ENCODE measurements at places on chromosomes 11 and 22.

- peak; percentile 69 for DNase-seq
These were observed 17.3 kb downstream of the APOL2 start for GRCh38 chr22:36221799-36222751.

DNA sequence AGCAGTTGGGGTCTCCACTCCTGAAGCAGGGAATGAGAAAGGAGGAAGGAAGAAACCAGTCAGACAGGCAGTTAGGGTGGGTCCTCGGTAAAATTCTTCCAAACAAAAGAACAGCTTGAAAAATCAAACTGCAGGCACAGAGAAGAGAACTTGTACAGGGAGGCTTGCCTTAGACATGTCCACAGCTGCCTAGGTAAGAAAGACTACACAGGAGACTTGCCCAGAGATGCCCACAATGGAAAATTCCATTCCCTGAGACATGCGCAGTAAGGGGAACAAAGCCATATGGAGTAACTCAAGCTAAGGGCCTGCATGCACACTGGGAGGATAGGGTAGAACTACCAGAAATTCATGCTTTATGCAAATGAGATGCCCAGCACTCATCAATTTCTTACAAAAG lies 9.8 kb downstream of the KCNJ11 start:
- no peak for DNase-seq

- DNase-seq: no peak
These were observed 38.7 kb downstream of the TPBGL start for GRCh38 chr11:75279273-75279672.

GRCh38 chr22:39349506-39349966 lies 255 bp upstream of the SYNGR1 start:
- DNase-seq: peak; percentile 97

- DNase-seq: no peak
These were observed 20.2 kb downstream of the AMOTL1 start for GRCh38 chr11:94788396-94788795.

GRCh38 chr22:23970816-23971486 lies 3.3 kb downstream of the DDT start:
- DNase-seq: peak; percentile 4

GRCh38 chr11:61472868-61473267 lies 35.7 kb upstream of the LRRC10B start:
- DNase-seq: no peak

- no peak for DNase-seq
These were observed 7.0 kb upstream of the GLYATL1B start for GRCh38 chr11:59079086-59079485.

DNA sequence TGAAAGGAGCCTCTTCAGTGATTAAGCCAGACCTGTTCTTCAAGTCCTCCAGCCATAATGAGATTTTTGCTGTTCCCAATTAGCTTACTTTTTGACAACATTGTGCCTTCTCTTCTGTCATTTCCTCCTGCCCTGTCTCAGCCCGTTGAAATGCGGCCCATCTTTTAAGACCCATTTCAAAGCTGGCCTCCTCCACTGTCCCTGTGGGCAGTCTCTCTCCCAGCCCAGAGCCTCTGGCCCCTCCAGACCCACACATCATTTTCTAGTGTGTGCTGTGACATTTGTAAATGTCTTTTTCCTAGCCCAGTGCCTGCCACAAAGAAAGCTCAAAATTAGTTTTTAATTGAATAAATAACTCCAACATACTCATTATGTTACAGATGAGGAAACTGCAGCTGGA lies 70.9 kb downstream of the BUD13 start:
- DNase-seq: no peak

GRCh38 chr11:102546923-102547471 lies 16.4 kb upstream of the MMP7 start:
- no peak for DNase-seq

DNA sequence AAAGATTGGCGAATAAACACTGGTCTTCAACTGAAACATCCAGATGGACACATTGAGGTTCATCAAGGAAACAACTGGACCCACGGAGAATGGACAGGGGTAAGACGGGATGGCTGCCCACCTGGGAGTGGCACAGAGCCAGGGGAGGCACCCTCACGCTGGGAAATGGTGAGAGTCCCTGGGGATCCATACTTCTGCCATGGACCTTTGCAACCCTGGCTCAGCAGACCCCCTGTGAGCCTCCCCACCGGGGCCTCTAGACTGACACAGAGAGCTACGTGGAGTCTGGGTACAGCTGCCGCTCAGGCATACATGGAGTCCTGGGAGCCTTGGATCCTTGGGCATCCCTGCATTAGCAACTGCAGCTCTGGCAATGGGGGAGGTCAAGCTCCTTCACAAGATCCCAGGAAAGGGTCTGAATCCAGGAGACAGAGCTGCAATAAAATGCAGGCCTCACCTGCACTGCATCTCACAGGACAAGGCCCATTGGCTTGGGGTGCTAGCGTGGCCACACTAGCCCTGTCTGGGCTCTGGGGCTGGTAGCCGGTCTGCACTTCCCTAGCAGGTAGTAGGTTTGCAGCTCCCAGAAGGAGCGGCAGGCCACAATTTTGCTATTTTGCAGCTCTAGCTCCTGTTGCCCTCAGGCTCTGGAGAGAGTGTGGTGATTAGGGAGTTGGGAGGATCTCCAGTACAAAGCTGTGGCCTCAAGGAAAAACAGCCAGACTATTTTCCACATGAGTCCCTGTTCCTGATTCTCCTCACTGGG lies 496.4 kb upstream of the LRRC4C start:
- DNase-seq: no peak

GRCh38 chr22:29016067-29016938 lies 45.3 kb downstream of the C22orf31 start:
- no peak for DNase-seq

GRCh38 chr11:81870066-81870412 lies 863.6 kb downstream of the FAM181B start:
- DNase-seq: no peak
